ENCODE measurements at places on chromosomes 1 and 21.

DNA sequence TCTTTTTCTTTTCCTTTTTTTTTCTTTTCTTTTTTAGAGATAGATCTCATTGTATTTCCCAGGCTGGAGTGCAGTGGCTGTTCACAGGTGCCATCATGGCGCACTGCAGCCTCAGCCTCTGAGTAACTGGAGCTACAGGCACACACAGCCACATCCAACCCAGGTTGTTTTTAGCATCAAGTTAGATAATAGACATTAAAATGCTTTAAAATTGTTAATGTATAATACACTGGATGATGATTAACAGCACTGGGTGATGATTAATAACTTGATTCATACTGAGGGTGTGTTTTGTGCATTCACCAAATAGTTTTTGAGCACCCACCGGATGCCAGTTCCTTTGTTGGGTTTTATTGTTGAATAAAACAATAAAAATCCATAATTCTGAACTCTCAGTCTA is 75.2 kb downstream of the BEND5 start:
- no peak for DNase-seq

GRCh38 chr1:67560580-67561255 is 124.3 kb upstream of the GADD45A start:
- no peak for DNase-seq

DNA sequence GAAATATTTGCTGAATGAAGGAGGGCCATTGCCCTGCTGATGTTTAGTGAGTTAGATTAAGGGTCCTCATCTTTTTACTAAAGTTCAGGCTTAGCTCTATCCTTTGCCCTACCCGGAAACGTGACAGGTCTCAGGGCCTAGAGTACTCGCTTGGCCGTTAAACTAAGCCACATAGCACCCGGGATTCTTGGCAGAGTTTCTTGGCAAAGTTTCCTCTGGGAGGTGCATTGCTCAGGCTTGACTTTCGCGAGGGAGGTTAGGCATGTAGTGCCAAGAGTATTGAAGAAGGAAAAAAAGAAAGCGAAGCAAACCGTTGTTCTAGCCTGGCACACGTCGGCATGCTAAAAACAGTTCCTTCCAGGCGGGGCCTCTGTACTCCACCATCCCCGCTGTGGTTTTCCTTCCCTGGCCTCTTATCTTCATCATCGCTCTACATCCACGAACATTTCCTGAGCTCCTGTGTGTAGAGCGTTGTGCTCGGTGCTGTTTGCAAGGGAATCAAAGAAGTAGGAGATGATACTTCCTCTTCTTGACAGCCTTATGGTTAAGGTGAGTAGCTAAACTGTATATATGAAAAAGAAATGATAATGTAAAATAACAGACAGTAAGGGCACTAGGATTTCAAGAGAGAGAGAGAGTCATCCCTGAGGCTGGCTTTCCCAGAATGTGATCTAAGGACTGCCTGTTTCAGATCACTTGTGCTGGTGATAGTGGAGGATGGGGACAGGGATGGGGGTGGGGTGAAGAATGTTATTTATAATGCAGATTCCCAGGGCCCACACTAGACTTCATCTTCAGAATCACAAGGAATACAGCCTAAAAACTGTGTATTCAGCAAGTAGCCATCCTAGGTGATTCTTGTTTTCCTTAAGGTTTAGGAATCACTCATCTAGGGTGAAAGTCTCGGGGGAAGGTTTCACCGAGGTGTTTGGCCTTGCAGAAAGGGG is 18.8 kb downstream of the RNF220 start:
- peak; percentile 48 for DNase-seq

GRCh38 chr1:234276151-234276788 is 97.0 kb upstream of the COA6 start:
- no peak for DNase-seq

- DNase-seq = peak; percentile 65
Observed at GRCh38 chr1:31745096-31745945, 18.8 kb downstream of the ADGRB2 start.

- no peak for DNase-seq
Observed at GRCh38 chr1:1892079-1892762, 1.3 kb upstream of the GNB1 start.

GRCh38 chr1:47190509-47190855 is 646 bp upstream of the PDZK1IP1 start:
- DNase-seq = no peak

- DNase-seq = no peak
Observed at GRCh38 chr1:153539395-153540093, 1.2 kb downstream of the S100A5 start.

DNA sequence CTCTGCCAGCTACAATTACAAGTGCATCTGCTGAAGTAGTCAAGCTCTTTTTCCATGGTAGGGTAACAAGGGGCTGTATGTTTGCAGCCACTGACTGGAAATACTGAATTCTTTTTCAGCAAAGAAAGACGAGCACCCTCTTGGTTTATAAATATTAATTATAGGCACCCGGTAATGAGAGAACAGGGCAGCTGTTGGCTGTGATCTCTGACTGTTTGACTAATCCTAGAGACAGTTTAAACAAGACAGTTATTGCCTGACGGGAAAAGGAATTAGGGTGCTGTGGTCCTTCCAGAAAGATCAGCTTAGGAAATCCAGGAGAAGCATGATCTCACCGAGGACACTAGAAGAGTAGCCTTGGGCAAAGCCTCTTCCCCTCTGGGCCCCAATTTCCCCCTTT is 183.7 kb upstream of the ZC3H12A start:
- no peak for DNase-seq

Data from fibroblast of skin of right biceps (primary cell).